Psoas muscle (tissue), 8 donors: ENCODE measurements at places on chromosomes 4 and X. TPM values are rescaled to one million over a fixed set of nuclear protein-coding genes. Genes with fewer than 3 reads are reported as not detected.
A peak's percentile ranks its signal among the peaks of the same experiment; 100 is the strongest.

COL25A1 gene
- polyA plus RNA-seq = 0.35 TPM

GPC4 gene
- polyA plus RNA-seq = 7.3 TPM

TRPC5OS gene
- polyA plus RNA-seq = not detected

GRCh38 chr4:170391066-170391740, 301.4 kb upstream of the AADAT start:
- no peak for DNase-seq

DNA sequence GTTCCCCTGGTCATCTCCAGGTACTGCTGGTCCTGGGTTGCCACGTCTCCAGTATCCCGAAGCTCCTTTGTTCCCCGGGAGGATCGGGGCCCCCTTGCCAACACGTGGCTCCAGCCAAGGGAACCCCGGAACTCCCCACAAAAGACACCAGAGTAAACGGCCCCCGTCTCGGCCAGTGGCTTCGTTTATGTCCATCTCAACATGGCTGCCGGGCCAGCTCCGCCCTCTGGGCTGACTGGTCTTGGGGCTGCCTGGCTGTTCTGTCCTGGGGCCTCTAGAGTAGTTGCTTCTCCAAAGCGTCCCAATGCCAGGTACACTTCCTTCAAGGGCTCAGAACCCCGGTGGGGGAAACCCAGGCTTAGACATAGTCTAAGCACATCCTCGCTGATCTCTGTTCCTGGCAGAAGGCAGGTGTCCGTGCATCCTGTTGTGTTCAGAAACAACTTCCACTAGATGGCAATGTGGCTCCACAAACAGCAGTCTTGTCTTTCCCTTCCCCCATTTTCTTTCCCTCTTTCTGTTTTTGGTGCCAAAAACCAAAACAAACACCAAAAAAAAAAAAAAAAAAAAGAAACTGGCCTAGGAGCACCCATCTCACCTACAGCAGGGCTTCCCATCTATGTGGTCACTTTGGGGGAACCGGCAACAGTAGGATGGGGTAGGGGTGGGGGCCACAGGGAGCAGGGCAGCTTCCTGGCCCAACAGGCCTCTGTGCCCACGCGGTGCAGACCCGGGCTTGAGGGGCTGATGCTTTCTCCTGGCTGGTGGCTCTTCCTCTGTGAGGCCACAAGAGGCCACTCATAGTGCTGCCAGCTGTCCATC, 35.3 kb downstream of the NBDY start:
- DNase-seq = peak; percentile 69

DNA sequence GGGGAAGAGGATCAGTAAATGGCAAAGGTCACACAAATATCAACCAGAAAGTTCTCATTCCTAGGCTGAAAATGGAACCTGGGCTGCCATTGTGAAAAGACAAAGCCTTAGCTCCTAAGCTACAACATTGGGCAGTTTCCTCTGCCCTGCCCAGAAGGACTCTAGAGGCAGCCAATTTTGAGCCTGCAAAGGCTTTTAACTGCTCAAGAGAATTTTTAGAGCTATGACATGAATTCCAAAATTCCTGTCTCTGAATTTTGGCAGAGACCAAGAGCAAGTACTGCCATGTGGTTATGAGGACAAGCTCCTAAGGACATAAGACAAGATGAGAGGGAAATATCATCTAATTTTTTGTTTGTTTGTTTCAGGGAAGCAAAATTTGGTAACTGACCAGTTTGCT, 29.6 kb upstream of the IGFBP7 start:
- no peak for DNase-seq

DNA sequence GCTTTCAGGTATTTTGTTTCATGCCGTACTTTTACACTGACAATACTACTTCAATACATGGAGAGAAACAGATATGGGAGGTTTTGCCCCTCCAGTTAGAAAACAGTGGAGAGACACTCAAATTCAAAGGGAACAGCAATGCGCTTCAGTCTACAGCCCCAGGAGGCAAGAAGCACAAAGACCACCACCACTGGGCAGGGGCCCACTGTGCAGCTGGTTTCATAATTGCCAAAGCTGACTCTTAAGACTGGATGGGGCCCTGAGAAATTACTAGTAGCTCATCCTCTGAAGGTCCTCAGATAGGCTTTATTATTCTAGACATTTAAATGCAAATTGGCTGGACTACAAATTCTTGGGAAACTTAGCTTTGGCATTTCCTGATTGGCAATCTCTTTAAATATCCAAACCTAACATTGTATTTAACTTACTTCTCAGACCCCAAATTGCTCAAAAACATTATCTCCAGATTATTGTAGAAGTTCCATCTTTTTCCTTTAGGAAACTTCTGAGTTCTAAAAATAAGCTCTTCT, 85.9 kb upstream of the GPR34 start:
- no peak for DNase-seq

GRCh38 chrX:102846544-102847236, 90.4 kb upstream of the RAB40AL start:
- DNase-seq = no peak

DNA sequence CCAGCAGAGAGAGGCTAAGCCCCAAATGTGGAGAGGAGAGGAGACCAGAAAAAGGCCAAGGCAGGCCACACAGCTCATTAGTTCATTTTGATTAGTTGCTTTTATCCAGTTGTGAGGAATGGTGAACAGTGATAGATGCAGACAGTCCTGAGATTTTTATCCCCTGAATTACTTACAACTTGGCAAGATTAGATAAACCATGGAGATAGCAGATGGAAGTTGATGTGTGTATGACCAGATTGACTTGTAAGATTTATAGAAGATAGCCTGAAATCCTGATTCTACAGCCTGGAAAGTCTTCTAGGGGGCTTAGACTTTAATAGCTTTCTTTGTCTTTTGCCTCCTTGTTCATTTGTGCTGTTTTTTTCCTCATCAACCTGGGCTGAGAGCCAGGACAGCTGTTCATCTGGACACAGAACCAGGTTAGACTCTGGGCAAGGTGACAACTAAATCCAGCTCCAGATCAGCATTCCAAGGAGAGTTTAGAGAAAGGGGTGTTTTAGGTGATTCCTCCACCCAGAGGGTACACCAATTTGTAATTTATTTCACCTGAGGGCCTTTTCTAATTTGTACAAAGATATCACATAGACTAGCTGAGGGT, 215.5 kb downstream of the SPATA18 start:
- DNase-seq = no peak

GRCh38 chr4:681736-682451, 7.1 kb downstream of the SLC49A3 start:
- DNase-seq = peak; percentile 61
